ENCODE measurements at places on chromosomes 5 and 9. TPM values are rescaled to one million over a fixed set of nuclear protein-coding genes. Genes with fewer than 3 reads are reported as not detected.

The NR2F1 gene
- 25.7 TPM for polyA plus RNA-seq

The AQP3 gene
- 10.8 TPM for polyA plus RNA-seq

The FOXD4 gene
- polyA plus RNA-seq = 0.50 TPM

The DCANP1 gene
- polyA plus RNA-seq = not detected

The TLR4 gene
- polyA plus RNA-seq = 3.2 TPM

DNA sequence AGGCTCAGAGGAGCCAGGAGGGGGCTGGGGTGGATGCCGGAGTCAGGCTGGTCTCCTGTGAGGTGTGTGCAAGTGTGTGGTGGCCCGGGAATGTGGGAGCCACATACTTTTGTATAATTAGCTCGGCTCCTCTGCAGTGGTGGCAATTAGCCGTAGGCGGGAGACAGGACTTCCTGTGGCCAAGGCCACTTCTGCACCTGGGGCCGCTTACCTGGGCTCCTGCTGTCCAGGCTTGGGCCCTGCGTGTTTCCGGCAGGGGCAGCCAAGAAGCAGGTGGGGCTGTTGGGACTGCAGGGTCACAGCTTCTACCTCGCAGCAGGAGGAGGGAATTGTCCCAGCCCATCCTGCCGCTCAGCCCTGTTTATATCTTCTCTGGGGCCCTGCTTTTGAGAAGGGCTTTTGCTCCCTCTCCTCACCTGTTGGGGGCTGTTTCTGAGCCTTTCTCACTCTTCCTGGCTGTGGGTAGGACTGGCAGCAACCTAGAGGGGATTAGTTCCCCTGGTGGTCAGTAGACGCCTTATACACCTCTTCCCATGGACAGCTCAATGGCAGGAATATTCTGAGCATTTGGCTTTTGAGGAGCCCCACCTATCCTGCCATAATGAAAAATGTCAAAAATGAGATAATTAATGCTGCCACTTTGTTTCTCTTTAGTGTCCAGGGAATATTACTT, 145.4 kb upstream of the PITX1 start:
- H3K27me3 ChIP-seq = no peaks in the 10 kb centered on the region
- DNase-seq = no peak
- H3K36me3 ChIP-seq = no peaks in the 10 kb centered on the region
- H3K4me3 ChIP-seq = no peak overlapping the region

GRCh38 chr9:77949751-77950436, 81.7 kb downstream of the GNAQ start:
- H3K27ac ChIP-seq = no peak overlapping the region
- no peak overlapping the region for H3K4me3 ChIP-seq
- no peaks in the 10 kb centered on the region for H3K36me3 ChIP-seq

GRCh38 chr5:141919218-141920119, 4.2 kb upstream of the DELE1 start:
- peaks cover 18% of the 10 kb centered on the region for H3K4me1 ChIP-seq
- H3K27ac ChIP-seq = no peak overlapping the region
- no peaks in the 10 kb centered on the region for H3K27me3 ChIP-seq
- H3K36me3 ChIP-seq = no peaks in the 10 kb centered on the region
- DNase-seq = no peak
- H3K4me3 ChIP-seq = no peak overlapping the region

DNA sequence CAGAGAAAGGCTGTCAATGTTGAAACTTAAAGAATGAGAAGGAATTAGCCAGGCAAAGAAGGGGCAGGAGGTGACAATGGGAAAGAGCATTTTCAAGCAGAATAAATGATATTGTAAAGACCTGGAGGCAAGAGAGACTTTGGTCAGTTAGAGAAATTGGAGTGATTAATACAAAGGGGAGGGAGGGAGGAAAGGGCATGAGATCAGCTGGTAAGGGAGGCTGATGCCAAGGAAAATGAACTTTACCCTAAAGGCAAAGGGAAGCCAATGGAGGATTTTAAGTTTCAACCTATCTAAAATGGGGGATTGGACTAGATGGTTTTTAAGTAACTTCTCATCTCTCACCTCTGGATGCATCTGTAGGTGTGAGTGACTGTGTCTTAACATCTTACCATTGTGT, 23.3 kb downstream of the C5 start:
- H3K36me3 ChIP-seq = no peaks in the 10 kb centered on the region
- H3K27ac ChIP-seq = no peak overlapping the region
- no peaks in the 10 kb centered on the region for H3K27me3 ChIP-seq
- no peak for DNase-seq

GRCh38 chr9:99046068-99046467, 58.8 kb upstream of the TGFBR1 start:
- no peak overlapping the region for H3K4me3 ChIP-seq
- no peak overlapping the region for H3K27ac ChIP-seq
- H3K4me1 ChIP-seq = peaks cover 14% of the 10 kb centered on the region
- DNase-seq = no peak
- peaks cover 40% of the 10 kb centered on the region for H3K36me3 ChIP-seq
- H3K27me3 ChIP-seq = no peaks in the 10 kb centered on the region

DNA sequence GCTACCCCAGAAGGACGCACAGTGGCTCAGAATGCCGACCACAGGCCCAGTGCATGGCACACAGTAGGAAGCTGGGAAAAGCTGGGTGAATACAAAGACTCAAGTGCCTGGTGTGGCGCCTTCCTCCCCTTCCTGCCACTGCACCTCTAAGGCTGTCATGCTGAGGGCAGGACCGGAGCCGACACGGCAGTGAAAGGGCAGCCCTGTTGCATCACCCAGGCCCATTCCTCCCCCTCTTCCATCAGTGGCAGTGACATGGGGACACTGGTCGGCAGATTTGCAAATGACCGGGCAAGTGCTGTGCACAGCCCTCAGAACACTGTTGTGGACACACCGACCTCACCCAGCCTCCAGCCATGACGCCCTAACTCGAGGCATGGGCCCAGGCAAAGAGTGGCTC, 84.0 kb downstream of the STK10 start:
- DNase-seq = no peak
- H3K27me3 ChIP-seq = no peaks in the 10 kb centered on the region
- peak overlapping the region; percentile 68 for H3K27ac ChIP-seq
- H3K4me3 ChIP-seq = no peak overlapping the region
- peaks cover 49% of the 10 kb centered on the region for H3K4me1 ChIP-seq

- H3K27me3 ChIP-seq = no peaks in the 10 kb centered on the region
- no peak overlapping the region for H3K4me3 ChIP-seq
- no peak for DNase-seq
- H3K4me1 ChIP-seq = no peaks in the 10 kb centered on the region
These were observed 227.8 kb downstream of the SEMA5A start for GRCh38 chr5:9318031-9318430.

DNA sequence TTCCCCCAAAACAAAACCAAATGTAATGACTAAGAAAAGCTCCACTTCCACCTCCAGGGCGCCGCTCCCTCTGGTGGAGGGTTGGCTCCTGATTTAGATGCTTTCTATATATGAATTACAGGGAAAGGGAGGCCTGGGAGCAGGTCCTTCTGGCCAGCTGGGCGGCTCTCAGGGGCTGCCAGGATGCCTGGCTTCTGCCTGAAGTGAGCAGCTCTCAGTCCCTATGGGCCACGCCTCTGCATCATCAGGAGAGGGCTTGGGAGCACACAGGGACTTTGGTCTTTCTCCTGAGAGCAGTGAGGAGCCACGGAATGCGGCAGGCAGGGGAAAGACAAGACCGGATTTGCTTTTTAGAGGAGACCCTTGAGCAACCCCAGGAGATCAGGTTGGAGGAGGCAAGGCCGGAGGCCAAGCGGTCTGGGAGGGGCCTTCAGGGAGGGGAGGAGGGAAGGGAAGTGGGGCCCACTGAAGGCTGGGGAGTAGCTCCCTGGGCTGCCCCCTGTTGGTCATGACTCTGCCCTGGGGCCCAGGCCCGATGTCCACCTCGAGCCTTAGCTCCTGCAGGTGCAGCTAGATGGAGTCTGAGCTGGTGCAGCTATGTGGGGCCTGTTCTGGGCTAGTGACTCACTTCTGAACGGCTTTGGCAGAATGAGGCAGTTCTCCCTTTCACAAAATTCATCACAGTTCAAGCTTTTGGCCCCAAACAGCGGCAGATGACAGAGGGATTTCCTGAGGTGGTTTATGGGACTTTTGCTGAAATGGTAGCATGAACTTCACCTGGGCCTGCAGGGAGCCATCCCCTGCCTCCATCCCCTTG, 11.3 kb upstream of the GRHPR start:
- no peaks in the 10 kb centered on the region for H3K36me3 ChIP-seq
- DNase-seq = no peak
- no peaks in the 10 kb centered on the region for H3K4me1 ChIP-seq

DNA sequence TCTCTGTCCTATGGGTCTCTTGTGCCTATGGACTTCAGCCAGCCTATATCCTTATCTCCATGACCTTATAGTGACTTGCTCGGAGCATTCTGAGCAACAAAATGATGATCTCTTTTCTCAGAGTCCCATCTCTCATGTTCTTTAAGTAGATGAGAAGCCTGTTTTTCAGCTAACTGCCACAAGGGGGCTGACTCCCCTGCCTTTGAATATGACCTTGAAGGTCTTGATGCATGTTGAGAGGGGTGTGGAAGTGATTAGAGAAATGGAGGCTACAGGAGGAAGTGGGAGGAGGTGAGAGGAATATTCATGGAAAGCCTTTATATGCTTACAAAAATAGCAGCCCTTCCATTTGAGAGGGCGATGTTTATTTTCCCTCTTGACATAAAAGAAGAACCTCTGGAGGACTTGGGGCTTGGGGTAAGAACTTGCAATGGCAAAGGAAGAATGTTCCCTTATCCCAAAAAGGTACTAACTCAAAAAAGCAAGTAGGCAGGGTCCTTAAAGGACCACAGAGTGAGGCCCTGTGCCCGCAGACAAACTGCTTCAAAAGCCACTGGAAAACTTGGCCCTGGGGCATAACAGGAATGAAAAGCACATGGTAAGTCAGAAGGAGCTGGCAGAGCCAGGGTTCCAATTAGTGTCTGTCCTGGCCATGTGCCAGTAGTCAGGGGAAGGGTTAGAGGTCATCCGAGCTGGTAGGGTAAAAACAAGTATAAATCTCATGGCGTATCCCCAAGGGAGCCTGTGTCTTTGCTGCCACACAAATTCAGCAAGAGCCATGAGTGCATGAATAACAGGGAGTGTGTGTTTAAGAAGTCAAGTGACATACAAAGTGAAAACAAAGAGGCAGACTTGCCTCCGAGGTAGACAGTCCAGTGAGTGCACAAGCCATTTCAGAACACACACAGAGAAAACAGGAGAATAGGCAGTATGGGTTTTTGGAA, 39.1 kb downstream of the FGD3 start:
- H3K4me1 ChIP-seq = no peaks in the 10 kb centered on the region
- H3K27me3 ChIP-seq = no peaks in the 10 kb centered on the region
- H3K4me3 ChIP-seq = no peak overlapping the region
- H3K36me3 ChIP-seq = no peaks in the 10 kb centered on the region
- DNase-seq = no peak

GRCh38 chr9:110932863-110933262, 105.4 kb downstream of the LPAR1 start:
- no peaks in the 10 kb centered on the region for H3K27me3 ChIP-seq
- DNase-seq = no peak
- no peak overlapping the region for H3K4me3 ChIP-seq
- no peaks in the 10 kb centered on the region for H3K36me3 ChIP-seq
- peaks cover 1% of the 10 kb centered on the region for H3K4me1 ChIP-seq

DNA sequence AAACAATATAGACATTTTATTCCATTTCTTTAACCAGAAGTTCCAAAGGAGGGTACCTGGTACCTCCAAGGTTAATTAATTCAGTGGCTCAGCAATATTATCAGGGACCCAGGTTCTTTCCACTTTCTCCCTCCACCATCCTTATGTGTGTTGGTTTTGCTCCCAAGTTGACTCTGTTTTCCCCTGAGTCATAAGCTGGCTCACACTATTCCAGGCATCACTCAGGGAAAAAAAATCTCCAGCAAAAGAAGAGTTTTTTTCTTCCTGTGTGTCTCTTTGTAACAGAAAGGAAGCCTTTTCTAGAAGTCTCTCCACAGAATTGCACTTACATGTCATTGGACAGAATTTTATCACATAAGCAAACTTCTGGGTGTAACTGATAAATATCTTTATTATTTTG, 31.2 kb upstream of the GALNT10 start:
- H3K4me1 ChIP-seq = no peaks in the 10 kb centered on the region
- DNase-seq = no peak
- H3K36me3 ChIP-seq = no peaks in the 10 kb centered on the region
- no peak overlapping the region for H3K4me3 ChIP-seq
- no peak overlapping the region for H3K27ac ChIP-seq

DNA sequence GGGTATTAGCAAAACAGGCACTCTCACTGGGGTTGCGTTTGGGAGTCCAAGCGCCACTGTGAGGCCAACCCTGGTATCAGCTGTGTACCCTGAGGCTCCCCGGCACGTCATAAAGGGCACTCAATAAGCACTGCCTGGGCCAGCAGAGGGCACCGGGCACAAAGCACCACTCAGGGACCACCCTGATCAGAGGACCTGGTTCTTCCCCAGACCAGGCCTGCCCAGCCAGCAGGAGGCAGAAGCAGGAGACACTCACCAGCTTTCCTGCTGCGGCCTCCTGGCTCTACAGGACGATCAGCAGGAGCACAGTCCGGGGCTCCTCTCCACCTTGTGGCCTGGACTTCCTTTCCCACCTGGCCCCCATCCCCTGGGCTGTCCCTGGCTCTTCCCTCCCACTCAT, 12.6 kb downstream of the MGAT1 start:
- H3K4me1 ChIP-seq = peaks cover 40% of the 10 kb centered on the region
- DNase-seq = no peak
- no peak overlapping the region for H3K4me3 ChIP-seq
- no peak overlapping the region for H3K27ac ChIP-seq
- H3K27me3 ChIP-seq = no peaks in the 10 kb centered on the region
- peaks cover 75% of the 10 kb centered on the region for H3K36me3 ChIP-seq

GRCh38 chr5:14008819-14009311, 64.4 kb upstream of the DNAH5 start:
- DNase-seq = peak; percentile 60
- no peaks in the 10 kb centered on the region for H3K36me3 ChIP-seq
- H3K27me3 ChIP-seq = peaks cover 9% of the 10 kb centered on the region

GRCh38 chr9:84001621-84002020, 21.0 kb downstream of the RMI1 start:
- peaks cover 19% of the 10 kb centered on the region for H3K4me1 ChIP-seq
- no peak overlapping the region for H3K4me3 ChIP-seq

- H3K27ac ChIP-seq = peak overlapping the region; percentile 91
- peak; percentile 71 for DNase-seq
- no peaks in the 10 kb centered on the region for H3K27me3 ChIP-seq
- H3K4me3 ChIP-seq = peak overlapping the region; percentile 84
- H3K4me1 ChIP-seq = peaks cover 58% of the 10 kb centered on the region
These were observed 1.4 kb downstream of the PCDH1 start for GRCh38 chr5:141876628-141877355.

DNA sequence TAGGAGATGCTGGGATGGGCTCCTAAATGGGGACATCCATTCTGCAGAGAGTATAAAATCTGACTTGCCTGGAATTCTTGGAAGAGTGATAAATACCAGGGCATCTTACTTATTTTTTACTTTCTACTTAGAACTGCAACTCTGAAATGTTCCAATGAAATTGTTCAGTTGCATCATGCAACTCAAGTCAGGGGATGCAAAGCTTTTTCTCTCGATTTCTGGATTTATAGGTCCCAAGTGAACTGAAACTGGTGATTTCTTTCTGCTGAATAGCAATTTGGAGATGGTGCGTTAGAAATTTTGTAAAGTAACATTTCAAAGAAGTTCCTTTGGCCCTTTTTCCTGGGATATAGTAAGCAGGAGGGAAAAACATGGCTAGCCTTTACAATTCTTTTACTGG, 238.4 kb upstream of the CD180 start:
- H3K4me3 ChIP-seq = no peak overlapping the region
- no peak overlapping the region for H3K27ac ChIP-seq
- DNase-seq = no peak
- H3K36me3 ChIP-seq = no peaks in the 10 kb centered on the region
- H3K4me1 ChIP-seq = no peaks in the 10 kb centered on the region
- H3K27me3 ChIP-seq = no peaks in the 10 kb centered on the region

- DNase-seq = no peak
- no peak overlapping the region for H3K4me3 ChIP-seq
- no peaks in the 10 kb centered on the region for H3K36me3 ChIP-seq
- H3K27me3 ChIP-seq = no peaks in the 10 kb centered on the region
- H3K27ac ChIP-seq = no peak overlapping the region
- no peaks in the 10 kb centered on the region for H3K4me1 ChIP-seq
These were observed 249.6 kb downstream of the ROR2 start for GRCh38 chr9:91700475-91700874.

Measured in stomach (tissue), 19 donors.